ENCODE measurements at places on chromosomes 16 and 17. TPM values are rescaled to one million over a fixed set of nuclear protein-coding genes. Genes with fewer than 3 reads are reported as not detected.

Gene MYH8
- total RNA-seq = not detected

Gene SEZ6L2
- 8.4 TPM for total RNA-seq

Gene TLCD3A
- total RNA-seq = 11.4 TPM

DNA sequence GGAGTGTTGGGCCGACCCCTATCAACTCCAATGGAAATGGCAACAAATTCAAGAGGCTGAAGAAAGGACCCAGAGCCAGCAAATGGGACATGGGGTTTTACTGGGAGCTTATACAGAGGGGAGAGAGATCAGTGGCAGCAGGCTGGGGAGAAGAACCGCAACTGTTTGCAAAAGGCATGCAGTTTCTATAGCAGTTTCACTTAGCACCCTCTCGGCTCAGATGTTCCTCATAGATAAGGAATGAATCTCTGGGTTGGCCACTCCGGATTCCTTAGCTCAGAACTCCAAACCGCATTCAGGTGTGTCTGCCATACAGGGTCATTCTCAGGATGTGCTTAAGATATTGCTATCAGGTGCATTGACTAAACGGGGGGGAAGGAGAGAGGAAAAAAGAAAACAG lies 71.1 kb upstream of the RPL38 start:
- no peak for DNase-seq

DNA sequence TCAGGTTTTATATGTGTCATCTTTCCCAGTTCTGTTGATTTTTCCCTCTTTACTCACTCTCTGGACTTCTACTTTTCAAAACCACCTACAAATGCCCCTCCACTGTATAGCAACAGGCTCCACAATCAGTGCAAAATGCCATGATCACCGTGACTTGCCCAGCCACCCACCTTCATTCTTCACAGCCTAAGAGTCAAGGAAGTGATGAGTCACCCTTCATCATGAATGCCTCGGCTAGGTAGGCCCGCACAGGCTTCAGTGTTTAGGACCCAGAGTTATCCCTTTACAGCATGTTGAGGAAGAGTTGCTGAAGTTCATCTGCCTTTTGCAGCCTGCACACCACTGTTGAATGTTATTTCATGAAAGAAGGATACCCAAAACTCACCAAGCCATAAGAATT lies 158.6 kb downstream of the PMP22 start:
- DNase-seq = no peak

DNA sequence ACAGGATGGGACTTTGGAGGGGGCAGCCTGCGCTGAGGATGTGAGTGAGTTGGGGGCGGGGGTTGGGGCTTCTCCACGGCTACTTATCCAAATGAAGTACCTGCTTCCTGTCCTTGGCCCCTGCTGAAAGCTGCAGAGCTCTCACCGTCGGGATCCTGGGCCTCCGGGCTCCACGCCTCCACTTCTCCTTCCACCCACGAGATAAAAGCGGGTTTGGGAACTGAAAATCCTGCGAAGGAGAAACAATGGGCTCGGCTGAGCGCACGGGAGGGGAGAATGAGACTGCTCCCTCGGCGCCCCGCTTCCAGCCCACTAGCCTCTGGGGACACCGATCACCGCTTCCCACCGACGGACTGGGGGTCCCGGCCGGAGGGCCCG lies 486 bp downstream of the ZNF785 start:
- DNase-seq = no peak

- no peak for DNase-seq
Observed at GRCh38 chr17:46777943-46778915, 40.3 kb downstream of the WNT3 start.
